ENCODE measurements at places on chromosomes 5 and 9.

DNA sequence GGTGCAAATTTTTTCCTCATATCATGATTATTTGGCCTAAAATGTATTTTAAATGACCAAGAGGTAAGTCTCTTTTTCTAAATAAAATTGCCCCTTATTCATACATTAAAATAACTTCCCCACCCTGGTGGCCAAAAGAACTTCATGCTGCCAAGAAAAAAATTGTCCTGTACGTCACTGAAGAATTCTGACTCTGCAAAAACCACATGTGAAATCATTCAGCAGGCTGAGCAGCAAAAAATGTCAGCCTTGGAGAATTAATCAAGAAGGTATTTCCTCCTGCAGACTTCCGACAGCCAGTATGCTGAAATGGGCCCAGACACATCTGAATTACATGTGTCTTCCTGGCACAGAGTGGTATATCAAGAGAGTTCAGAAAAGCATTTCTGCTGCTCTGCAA is 94.6 kb upstream of the HMHB1 start:
- DNase-seq, result no peak

DNA sequence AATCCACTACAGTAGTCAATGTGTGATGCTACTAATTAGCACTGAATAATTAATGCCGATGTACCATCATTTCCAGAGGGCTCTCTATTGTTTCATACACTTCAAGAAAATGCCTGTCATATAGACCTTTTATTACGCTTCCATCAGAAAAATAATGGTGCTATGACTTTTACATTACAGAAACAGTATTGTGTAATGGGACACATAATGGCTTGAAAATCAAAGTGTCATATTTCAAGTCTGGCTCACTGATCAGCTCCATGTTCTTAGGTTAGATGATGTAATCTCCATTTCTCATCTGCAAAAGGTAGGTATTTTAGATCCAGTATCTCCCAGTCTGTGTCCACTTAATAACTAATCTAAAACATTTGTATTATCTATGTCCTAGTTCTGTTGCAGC is 990.6 kb upstream of the TYRP1 start:
- DNase-seq, result no peak

- peak; percentile 52 for DNase-seq
Observed at GRCh38 chr5:7927466-7928375, 58.8 kb downstream of the MTRR start.

DNA sequence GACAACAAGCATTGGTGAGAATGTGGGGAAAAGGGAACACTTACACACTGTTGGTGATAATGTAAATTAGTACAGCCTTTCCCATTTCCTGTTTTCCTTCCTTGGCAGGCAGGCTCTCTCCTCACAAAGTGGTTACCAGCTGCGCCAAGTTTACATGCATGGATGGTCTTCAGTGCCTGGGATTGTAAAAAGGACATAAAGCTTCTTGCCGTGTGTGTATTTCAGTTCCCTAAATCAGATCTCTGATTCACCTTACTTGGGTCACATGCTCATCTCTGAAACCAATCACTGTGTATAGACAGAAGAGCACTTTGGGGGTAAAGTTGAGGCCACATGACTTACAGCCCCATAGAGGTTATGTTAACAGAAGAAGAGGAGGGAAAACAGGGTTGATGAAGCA is 92.8 kb downstream of the CAVIN4 start:
- DNase-seq, result no peak

GRCh38 chr5:43296835-43297234 is 16.4 kb downstream of the HMGCS1 start:
- DNase-seq, result no peak

DNA sequence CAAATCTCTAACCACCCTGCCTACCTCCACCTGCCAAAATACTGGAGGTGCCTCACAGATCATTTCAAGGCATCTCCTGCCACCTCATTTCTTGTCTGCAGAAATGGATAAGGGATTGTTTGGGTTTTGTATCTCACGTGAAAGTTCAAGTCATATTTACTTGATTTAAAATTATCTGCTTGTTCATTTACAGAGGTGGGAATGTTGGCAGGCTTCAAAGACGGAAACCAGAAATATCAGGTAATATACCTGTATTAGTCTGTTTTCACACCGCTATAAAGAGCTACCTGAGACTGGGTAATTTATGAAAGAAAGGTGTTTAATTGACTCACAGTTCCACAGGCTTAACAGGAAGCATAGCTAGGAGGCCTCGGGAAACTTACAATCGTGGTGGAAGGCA is 85.4 kb downstream of the CAAP1 start:
- no peak for DNase-seq

DNA sequence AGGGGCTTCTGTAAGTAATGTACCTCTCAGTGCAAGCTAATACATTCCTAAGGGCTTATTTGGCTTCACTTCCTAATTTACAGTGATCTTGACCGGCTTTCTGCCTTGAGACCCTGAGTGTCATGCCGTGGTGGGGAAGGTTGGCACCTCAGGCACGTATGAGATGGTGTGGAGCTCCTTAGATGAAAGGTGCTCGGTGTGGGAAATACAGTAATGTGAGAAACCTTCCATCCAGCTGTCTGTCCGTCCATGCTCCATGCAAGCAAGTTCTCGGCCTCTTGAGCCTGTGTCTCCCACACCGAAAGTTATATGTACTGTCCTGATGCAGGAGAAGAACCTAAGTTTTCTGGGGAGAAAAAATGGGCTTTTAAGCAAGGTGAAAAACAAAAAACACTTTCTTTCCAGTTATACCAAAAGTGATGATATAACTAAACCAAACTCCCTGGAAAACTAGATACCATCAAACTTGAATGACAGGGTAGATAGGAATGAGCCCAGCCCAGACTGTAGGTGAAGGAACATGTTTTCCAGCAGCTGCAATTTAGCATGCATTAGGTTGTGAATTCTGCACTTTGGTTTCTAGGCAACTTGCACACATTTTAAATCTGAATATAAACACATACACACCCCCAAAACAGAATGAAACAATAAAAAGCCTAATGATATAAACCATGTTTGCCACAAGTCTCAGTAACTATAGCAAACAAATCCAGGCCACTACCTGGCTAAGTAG is 279.6 kb downstream of the FANCC start:
- DNase-seq, result no peak

DNA sequence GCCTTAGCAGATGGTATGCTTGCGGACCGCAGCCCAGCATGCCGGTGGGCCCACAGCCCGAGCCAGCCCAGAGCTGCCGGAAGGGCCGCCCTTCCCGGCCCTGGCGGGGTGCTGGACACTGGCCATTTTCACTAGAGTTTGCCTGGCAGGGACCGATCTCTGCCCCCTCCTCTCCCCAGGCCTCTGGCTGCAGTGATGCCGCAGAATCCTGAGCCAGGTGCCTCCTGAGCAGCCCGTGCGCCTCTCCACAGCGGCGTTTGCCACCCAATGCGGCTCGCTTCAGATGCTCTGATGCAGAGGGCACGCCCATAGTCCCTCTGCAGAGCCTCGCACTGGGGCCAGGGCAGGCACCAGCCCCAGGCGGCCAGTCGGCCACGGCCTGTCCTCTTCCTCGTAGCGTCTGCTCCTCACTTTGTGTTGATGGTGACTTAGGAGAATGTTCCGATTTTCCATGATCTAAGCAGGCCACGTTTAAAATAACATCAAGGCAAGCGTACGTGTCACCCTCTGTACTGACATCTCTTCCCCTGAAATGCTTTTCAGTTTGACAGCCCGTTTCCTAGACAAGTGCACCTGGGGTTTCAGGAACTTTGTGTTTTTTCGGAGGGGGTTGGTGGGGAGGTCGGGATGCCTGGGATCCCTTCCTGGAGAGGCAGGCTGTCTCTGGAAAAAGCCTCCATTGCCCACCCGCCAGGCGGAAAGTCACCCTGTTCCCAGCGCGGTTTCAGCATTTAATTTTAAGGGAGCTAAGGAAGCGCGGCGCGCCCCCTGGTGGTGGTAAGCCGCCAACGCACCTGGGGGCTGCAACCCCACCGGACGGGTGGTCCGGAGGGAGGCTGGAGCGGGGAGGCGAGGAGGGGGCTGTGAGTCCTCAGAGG is 29.8 kb upstream of the HMCN2 start:
- no peak for DNase-seq

- DNase-seq, result no peak
Observed at GRCh38 chr9:133141833-133142595, 21.0 kb upstream of the RALGDS start.

- DNase-seq, result no peak
Observed at GRCh38 chr9:94754976-94755475, 28.5 kb downstream of the AOPEP start.

- no peak for DNase-seq
Observed at GRCh38 chr5:98186128-98186527, 587.3 kb upstream of the RGMB start.

DNA sequence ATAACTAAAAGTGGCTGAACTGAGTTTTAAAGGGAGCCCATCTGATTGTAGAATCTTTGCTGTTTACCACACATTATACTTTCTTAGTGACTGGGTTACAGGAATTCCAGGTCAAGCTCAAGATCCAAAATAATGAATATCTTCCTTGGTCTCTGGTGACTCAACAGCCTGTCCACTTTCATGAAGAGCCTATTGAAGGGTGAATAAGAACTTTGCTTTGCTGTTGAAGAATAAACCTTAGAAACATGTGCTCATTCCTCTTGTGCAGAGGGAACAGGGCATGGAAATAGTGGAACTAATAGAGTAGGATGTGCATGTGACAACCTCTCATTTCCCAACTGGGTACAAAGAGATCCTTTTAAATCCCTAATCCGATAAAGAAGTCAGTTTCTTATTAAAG is 21.4 kb downstream of the ALDH1A1 start:
- DNase-seq, result no peak

DNA sequence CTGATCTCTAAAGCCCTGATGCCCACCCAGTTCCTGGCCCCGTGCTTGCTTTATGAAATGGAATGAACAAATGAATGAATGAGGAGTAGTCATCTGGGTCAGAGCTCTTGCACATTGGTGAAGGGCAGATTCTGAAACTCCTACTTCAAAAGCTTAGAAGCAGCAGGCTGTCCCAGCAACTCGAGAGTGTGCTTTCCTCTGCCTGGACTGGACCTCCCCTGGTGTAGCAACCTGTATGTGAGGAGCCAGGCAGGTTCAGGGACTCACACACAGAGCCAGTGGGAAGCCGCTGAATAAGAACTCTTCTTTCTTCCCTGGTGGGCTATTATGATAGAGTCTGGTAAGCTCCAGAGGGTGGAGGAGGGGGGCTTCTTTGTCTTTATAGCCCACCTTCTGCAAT is 396.4 kb downstream of the CDK5RAP2 start:
- no peak for DNase-seq

- DNase-seq, result no peak
Observed at GRCh38 chr9:8750639-8751051, 951.1 kb upstream of the DMAC1 start.

DNA sequence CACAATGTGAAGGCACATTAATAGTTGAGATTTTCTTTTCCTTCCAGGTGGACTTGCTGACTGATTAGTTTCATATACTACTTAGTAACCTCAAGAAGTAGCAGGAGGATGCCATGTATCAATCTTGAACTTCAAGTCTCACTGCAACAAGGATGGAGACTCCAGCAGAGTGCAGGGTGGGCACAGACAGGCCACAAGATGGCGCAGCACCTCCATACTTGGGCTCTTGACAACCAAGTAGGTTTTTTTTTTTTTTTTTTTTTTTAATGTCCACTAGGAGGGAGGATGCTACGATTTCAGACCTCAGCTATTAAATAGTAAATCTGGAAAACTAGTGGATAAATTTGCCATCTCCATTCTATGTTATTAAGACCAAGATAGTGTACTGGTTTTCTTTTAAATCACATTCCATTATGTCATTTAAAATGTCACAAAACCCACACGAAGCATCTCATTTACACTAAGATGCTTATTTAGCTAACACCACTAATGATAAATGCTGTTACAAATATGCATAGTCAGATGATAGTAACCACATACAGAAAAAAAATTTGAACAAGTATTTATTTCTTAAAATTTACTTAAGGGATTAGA is 58.6 kb downstream of the IL6ST start:
- peak; percentile 36 for DNase-seq

DNA sequence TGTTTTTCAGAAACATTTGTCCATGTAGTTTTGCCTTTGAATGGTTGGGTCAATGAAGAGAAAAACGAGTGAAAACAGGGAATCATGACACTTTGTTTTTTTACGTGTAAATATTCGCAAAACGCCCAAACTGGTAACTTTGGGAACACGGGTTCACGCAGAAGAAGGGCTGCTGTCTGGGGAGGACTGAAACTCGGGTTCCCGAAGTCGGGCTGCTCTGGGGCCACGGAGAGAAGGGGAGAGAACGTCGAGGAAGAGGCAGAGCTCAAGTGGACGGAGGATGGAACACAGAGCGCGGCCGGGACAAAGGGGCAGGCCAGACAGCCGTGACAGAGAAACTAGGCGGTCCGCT is 478 bp upstream of the SETD9 start:
- DNase-seq, result no peak

DNA sequence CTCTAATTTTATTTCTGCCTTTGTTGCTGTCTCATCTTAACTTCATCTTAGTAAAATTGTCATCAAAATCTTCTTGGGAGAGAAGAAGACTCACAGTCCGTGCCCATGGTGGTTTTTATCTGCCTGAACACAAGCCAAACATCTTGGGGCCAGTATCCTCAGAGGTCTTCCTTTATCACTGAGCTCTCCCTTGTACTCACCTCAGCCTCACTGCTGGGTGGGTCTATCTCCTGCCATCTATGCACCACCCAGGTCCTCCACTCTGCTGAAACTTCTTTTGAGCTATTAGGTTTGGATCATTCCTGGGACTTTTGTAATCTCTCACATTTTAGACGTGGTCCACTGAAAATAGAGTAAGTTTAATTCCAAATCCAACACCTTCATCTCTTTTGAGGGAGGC is 116.3 kb upstream of the EPB41L4A start:
- DNase-seq, result no peak

DNA sequence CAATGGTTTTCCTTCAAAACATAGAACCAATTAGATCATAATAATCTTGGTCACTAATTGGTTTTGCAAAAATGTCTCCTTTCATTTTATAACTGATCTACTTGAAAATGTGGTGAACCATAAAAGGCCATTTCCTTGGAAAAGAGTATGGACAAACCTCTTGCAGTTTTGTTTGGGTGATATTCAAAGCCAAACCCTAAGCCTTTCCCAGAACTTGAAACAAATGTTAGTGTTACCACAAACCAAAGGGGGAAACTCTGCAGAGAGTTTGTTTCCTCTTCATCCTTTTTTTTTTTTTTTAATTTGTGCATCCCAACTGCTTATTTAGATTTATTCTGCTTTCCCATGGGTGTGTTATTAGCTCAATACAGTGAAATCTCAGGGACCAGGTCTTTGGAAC is 204.4 kb upstream of the ADAMTSL1 start:
- DNase-seq, result no peak

DNA sequence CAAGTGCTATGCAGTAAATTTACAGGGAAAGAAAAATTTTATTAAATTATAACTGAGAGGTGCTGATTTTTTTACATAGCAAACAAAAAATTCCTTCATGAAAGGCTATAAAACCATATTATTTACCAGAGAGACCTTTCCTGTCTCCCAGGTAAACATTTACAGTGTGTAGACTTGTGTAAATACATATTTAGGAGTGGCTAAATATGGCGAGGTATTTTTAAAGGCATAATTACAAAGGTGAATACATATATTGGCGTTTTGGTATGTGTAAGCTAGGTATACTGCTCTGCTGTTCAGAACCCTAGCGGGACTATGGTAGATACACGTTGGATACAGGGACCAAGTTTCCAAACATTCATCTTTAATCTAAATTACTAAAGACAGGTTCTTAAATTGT is 170.6 kb upstream of the MEF2C start:
- no peak for DNase-seq

Data from HL-60 (cell line).